Nucleus accumbens (tissue), 56 donors: ENCODE measurements at places on chromosomes 3 and 15.
A peak's percentile ranks its signal among the peaks of the same experiment; 100 is the strongest.

GRCh38 chr15:72135719-72136118 lies 17.5 kb downstream of the SENP8 start:
- no peak for DNase-seq

- no peak for DNase-seq
Measured at GRCh38 chr3:27986234-27986879, 255.1 kb upstream of the CMC1 start.

DNA sequence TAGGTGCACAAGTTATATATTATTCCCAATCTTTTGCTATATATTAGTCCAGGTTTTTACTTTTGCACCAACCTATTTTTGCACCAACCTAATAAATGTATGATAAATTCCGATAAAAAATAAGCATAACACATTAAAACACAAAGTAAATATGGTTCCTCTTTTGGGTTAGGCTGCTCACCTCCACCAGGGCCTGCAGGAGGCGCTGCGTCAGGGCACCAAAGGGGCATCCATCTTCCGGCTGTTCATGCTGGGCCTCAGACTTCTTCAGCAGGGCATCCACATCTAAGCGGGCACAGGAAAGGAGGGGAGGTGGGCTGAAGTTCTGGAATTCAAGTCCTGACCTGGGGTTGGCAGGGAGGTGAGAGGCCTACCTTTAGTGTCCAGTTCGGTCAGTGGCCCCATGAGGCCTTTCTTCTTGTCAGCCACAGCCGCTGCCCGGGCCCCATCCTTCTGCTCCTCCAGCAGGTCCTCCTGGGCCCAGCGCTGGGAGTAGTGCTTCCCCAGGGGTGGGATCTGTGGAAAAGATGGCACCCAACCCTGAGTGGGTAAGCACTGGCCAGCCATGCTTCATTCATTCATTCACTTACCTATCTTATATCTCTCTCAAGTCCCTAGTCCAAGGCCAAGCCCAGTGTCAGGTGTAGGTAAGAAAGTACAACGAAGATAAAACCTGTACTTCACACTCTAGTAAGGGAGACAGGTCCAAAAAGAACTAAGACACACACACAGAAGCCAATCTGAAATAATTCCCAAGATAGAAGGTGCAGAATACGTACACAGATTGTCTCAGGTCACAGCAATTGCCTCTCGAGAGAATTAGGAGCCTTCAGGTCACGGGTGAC lies 5.2 kb downstream of the TADA3 start:
- no peak for DNase-seq

GRCh38 chr3:9172851-9173321 lies 76.6 kb downstream of the SRGAP3 start:
- peak; percentile 40 for DNase-seq

DNA sequence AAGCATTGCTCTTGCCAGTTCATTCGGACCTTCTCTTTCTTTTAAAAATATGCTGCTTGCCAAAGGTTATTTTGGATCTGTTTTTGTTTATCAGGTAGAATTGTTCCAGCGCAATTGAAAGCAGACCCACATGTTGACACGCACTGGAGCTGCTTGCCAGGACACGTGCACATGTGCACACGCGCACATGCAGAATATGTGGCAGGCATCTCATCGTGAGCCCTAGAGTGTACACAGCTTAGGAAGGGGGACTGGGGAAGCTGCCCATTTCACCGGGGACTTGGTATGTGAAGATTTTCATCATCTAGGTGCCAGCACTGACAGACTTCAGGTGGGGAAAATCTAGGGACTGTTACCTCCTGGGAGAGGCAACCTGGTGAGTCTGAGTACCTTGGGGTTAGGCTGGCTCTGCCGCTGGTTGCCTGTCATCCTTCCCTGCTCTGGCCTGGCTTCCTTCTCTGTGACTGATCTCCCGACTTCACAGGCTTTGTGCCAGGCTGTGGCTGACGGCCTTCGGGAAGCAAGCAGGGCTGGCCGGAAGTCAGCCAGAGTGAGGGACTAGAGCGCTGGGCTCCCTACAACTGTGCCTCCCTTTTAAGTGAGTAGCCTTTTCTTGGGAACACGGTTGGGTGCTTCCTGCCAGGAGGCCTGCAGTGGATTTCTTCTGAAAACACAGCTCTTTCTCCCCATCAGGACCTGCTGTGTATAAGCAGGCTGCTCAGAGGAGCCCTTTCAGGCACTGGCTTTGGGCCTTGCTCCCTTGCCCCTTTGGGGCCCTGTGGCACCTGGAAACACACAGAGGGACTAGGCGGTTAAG lies 129.3 kb downstream of the EEFSEC start:
- DNase-seq = no peak

DNA sequence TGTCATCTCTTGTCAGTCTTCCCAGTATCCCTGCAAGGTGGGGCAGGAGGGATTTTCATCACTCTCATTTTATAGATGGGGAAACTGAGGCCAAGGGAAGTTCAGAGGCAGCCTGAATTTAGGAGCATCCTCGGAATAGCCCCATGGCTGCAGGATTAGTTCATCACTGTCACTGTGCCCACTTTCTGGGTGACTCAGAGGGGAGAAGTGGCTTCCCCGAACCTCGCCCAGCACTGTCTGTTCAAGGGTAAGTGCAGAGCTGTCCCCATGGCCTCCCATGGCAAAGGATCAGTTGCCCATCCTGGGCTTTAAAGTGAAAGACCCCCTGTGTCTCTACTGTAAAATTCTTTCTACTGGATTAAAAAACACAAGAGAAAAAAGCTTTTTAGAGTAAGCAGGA lies 60.0 kb upstream of the SEC13 start:
- no peak for DNase-seq

DNA sequence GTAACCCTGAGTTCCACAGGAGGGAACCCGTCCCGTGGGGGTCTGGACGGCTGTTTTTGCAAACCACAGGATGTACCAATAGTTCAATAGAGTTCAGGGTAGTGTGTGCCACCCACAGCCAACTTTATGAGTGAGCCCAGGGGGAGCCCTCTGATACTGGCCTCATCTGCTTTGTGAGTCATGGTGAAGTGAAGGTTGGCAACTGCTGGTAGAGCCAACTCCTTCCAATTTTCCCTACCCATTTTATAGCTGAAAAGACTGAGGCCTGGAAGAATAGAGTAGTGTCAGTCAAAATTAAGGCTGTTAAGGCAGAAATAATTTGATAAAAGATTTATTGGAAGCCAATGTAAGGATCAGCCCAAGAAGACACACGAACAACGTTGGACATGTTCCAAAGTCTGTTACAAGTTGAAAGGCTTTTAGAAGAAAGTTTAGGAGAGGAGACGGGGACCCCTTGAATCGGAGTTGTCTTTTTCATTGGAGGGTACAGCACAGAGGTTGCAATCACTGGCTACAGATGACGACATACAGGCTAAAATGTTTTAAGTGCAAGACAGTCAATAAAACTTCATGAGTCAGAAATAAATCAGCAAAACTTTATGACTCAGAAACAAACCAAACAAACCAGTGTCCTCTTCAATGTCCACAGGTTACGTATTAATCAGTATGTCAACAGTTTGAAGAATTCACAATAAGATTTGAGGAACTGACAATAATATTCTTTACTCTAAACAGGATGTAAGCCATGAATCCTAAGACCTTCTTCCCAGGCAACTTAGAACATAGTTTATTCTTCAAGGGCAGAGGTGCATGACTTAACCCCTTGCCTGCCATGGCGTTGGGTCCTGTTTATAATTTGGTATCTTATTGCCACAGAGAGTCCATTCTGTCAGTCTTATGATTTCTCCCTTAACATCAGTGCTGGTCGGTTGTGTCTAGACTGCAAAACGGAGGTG lies 62.9 kb upstream of the NR2E3 start:
- DNase-seq = no peak

DNA sequence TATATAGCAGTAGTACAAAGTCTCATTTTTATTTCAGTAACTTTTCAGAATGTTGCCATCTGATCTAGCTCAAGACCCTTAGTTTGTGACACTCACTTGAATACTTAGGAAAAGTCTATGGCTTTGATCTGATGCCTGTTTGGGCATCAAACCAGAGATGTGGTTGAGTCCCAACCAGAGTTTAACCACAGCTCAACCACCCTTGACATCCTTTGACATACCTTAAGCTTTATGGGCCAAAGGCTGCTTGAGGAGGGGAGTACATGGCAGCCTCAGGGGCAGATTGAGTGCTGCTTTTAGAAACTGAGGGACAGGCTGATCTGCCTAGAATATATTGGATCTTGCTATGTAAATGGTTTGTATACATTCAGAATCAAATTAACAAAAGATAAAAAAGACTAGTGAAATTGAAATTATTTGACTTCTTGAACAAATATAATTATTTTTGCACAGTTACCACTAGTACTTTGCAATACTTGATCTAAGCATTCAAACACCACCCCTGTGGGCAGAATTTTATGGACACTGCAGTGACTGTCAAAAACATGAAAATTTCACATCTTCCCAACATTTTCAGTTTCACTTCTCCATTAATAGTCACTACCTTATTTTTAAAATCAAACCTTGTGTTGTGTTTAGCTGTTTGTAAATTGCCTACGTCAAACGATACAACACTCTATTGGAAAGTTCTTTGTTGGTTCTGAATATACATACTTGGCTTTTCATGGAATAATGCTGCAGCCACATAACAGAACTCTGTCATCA lies 199.8 kb downstream of the UBE2E2 start:
- DNase-seq = no peak

GRCh38 chr3:110265302-110265701 lies 806.3 kb upstream of the NECTIN3 start:
- no peak for DNase-seq

DNA sequence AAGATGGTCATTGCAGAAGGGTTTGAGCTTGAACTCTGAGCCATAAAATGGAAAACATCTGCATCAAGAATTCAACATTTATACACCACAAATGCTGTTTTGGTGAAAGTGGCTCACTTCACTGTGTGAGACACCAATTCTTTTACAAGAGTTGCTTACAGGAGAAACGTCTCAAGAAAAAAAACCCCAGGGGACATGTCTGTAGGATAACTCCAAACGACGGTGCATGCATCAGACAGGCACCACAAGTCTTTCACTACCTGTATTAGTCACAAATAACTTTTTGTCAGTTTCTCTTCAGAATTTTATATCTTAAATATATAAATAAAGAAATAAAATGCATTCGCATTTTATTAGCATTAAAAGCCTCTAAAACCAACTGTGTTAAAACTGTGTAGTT lies 164.3 kb downstream of the EFHB start:
- DNase-seq = no peak

GRCh38 chr3:36540888-36541518 lies 160.7 kb downstream of the STAC start:
- DNase-seq = no peak

- DNase-seq = no peak
Measured at GRCh38 chr15:57003418-57003817, 85.0 kb downstream of the TCF12 start.
